Pancreas (tissue), 10 donors: ENCODE measurements at places on chromosomes 4 and X.

DNA sequence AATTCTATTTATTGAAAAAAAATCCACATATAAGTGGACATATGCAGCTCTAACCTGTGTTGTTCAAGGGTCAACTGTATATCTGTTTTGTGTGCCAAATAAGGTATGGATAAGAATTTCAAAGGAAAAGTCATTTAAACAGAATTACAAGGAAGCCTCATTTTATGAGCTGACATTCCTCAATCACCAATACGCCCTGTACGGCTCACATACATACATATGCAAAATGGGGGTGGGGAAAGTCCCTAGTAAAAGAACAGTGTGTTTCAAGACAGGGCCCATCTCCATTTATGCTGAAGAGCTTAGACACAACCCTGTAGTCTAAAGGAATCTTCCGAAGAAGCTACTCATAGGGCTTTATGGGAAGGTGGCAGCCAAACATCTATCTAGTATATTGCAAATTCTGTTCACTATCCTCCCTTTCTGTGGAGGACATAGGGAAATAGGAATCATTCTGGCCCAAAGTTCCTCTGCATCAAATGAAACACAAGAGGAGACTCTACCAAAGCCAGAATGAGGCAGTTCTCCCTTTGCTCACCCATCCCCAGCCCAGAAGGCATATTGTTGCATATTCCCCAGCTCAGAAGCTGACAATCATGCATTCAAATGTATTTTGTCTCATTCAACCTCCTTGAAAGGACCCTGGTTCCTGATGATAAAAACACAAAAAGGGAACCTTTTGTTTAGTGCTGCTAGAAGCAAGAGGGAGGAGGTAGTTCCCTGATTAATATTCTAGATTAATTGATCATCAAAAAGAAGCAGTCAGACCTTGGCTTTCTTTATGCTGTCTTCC lies 13.7 kb upstream of the ZBTB33 start:
- DNase-seq = no peak

GRCh38 chr4:68175562-68176155 lies 46.0 kb upstream of the TMPRSS11F start:
- DNase-seq = no peak

DNA sequence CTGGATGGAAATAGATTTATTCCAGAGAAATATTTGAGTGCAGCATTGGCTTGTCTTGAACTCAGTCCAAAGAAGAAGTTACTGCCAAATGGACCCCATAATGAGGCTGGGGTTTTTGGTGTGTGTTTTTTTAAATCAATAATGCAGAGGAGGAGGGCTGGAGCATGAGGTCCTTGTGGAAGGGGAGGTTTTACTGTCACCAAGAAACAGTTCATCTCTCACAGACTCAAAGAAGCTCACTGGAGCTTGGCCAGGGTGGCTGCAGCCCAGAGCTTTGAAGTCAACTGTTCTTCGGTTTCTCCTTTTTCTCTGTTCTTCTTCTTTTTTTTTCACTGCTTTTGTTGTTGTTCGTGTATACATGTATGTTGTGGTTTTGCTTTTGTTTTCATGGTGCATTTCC lies 377.7 kb downstream of the FBXW7 start:
- no peak for DNase-seq

GRCh38 chr4:115275615-115276014 lies 162.2 kb upstream of the NDST4 start:
- no peak for DNase-seq

DNA sequence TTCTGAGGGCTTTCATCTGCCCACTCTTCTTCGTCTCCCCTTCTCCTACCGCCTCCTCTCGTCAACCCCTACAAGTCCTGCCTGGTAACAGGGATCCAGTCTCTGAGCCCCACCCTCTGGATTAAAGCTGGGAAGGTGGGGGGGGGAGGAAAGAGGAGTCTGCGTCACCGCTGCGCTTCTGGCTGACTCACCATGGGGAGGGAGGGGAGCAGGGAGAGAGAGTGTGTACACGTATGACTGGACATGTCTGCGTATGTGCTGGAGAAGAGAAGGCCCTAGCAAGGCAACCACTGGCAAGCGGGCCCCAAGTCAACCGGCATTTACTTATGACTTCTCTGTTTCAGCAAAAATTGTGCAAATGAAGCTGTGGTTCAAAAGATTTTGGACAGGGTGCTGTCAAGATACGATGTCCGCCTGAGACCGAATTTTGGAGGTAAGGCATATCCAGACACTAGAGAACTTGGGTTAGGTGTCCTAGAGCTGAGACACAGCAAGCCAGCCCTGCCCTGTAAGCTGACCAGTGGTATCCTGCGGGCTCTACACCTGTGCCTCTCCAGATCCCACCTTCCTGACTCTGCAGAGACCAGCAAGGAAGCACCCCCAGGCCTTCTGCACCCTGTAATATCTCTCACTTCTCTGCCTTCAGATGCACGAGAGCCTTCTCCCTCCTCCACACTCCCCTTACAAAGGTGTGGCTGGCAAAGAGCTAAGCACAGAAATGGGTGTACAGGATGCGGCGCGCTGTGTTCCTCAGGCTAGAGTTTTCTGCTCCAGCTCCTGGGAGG lies 2.5 kb downstream of the GABRQ start:
- no peak for DNase-seq

- no peak for DNase-seq
These were observed 27.8 kb downstream of the VSIG4 start for GRCh38 chrX:66012094-66012534.

DNA sequence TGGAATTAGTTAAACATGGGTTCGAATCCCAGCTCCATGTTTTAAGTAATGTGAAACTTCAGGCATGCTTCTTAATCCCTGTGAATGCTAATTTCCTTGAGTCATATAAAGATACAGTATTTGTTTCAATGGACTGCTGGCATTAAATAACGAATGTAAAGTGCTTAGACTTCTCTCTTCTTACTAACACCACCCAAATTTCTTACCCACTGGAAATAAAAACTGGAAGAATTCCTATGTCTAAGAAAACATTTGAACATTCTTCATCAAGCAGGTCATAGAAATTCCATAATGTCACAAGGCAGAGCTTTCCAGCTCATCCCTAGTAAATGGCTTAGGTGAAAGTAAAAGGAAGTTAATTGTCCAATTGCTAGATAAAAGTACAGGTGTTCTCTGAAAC lies 172.5 kb downstream of the ANK2 start:
- no peak for DNase-seq

DNA sequence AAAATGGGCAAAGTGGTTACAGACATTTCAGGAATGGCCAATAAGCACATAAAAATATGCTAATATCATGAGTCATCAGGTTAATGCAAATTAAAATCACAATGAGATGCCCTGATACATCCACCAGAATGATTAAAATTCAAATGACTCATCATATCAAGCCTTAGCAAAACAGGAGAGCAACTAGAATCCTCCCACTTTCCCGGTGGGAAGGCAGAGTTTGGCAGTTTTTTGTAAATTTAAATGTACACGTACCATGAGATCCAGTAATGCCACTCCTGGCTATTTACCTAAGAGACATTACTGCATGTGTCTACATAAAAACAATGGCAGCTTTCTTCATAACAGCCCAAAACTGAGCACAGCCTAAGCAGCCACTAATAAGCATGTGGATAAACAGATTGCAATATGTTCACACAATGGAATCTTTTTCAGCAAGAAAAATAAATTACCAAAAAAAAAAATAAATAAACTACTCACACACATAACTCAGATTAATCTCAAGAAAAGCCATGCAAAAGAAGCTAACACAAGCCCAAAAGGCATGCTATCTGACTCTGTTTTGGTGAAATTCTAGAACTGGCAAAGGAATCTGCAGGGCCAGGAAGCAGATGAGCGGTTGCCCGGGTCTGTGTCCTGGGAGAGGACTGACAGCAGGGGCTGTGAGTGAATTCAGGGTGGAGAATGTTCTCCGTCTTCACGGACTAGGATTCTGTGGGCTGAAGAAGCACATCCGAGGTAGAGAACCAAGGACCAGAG lies 48.8 kb downstream of the AFAP1 start:
- no peak for DNase-seq

GRCh38 chr4:181524499-181524898 lies 718.7 kb upstream of the TENM3 start:
- DNase-seq = no peak

GRCh38 chr4:103915224-103915869 lies 195.6 kb upstream of the TACR3 start:
- no peak for DNase-seq

DNA sequence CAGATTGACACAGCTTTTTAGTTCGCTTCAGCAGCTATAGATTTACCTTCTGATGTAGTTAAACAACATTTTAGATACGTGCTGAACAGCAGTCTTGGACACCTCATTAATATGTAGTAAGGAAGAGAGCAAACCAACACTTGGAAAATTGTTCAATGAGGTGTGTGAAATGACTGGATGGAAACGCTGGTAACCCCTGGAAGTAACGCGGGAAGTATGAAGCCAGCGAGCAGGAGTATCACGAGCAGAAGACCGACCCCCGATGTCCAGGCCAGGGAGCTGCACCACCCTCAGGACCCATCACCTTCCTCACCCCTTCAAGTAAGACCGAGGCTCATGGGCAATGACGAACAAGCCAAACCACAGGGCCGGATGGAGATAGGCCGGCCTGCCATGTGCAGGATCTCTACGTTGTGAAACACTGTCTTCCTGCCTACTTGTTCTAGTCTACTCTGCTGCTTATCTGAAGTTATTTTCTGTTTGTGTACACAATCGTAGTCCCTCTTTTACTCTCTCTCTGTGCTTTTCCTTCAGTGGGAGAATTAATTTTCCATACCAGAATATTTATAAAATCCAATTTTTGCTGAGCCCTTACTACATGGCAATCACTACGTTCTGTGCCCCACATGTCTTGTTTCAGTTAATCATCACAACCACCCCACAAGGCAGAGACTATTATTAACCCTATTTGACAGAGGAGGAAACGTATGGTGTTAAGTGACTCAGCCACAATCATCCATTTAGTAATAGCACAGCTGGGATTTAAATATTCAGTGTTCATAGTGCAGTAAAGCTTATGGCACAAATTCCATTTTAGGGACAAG lies 221.7 kb downstream of the APBB2 start:
- DNase-seq = no peak

DNA sequence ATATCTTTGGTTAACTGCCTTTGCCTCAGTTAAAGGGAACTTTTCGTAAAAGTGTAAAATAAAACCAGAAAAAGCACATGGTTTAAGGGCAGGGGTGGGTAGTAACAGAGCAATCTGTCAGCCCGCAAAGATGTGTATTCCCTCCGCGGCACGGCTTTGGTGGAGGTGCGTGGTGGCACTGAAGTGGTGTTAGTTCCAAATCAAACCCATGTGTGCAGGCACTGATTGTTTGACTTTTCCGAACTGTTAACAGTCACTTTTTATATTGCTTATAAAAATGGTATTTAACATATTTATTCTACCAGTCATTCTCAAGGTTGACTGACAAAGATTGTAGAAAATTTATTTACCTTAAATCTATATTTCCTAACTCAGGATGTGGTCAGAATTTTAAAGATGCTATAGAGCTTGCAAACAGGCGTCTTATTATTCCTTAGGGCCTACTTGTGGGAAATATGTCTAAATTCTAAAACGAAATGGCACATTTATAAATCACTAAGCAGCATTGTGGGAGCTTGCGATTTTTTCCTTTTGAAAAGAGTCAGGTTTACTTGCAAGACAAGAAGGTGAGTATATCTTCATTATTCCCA lies 272.7 kb upstream of the PCDH18 start:
- DNase-seq = no peak

GRCh38 chr4:40909363-40909876 lies 159.7 kb downstream of the NSUN7 start:
- no peak for DNase-seq

GRCh38 chr4:95219109-95219508 lies 329.7 kb downstream of the UNC5C start:
- no peak for DNase-seq

DNA sequence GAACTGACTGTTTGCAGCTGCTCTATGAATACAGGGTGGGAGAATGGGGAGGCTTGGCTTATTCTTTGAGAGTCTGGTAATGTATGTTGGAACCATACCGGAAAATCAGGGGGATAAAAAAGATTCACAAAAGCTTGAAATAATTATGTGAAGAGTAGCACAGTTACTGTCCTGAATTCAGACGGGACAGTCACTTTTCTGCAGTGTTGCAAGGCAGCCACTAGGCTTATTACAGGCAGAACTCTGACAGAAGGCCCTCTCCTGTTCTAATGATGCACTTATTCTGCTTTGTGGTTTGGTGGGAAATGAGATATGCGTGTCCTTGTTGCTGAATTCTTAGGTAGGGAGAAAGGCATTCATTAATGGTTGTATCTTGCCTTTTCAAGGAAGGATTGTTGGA lies 37.2 kb downstream of the GUCY1B1 start:
- no peak for DNase-seq

DNA sequence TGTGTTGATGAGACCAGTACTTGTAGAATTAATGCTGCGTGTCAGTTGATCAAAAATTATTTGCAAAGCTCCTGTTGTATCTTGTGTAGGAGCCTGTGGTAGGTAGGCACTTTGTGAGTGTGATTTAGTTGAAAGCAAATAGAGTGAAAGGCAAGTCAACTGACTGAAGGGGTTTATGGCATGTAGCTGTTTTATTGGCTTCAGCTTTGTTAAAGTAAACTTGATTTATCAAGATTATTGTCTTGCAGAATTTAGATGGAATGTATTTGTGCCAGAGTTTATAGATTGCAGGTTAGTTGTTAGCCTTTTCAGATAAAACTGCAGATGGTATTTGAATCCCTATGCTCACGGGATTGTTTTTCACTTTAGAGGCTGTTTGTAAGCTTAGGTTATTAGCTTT lies 128.0 kb downstream of the FRAS1 start:
- no peak for DNase-seq

DNA sequence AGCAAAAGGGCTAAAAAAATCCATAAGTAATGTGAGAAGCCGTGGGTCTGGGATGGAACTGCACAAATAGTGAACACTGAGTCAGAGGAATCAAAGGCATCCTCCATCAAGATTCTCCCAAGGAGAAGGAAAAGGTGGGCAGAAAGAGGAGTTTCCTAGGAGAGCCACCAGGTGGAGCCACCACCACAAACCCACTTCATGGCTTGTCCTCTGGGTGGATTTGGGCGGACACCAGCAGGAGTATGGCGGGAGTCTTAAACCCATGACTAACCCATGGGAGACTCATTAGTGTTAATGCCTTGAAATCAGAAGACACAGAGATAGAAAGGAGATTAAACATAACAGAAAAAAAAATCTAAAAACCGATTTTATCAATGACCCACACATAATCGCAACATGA lies 147.7 kb downstream of the SH3KBP1 start:
- DNase-seq = peak; percentile 42

DNA sequence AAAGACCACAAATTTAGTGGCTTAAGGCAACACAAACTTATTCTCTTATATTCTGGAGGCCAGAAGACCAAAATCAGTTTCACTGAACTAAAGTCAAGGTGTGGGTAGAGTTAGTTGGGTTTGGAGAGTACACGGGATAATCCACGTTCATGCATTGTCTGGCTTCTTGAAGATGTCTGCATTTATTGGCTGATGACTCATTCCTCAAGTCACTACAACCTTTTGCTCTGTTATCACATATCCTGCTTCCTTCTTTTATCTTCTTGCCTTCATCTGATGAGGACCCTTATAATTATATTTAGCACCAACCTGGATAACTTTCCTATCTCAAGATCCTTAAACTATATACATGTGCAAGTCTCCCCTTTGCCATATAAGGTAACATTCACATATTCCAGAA lies 590.0 kb downstream of the FSTL5 start:
- no peak for DNase-seq

GRCh38 chr4:40908297-40908696 lies 158.5 kb downstream of the NSUN7 start:
- no peak for DNase-seq
